ENCODE measurements at places on chromosomes 11 and 22.

DNA sequence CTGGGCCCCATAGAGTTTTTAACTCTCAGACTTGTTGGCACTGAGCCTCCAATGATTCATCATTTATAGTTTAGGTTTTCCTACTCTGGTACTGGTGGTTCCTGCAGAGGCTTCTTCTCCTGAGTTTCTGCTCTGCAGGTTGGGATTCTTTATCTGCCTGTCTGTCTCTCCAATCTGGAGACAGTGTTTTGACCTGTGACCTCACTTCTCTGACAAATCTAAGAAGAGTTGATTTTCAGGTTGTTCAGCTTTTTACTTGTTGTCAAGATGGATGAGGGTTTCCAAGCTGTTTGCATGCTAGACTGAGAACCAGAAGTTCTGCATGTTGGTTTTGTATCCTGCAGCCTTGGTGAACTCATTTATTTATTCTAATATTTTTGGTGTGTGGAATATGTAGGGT is 63.9 kb downstream of the JAM3 start:
- DNase-seq = no peak

DNA sequence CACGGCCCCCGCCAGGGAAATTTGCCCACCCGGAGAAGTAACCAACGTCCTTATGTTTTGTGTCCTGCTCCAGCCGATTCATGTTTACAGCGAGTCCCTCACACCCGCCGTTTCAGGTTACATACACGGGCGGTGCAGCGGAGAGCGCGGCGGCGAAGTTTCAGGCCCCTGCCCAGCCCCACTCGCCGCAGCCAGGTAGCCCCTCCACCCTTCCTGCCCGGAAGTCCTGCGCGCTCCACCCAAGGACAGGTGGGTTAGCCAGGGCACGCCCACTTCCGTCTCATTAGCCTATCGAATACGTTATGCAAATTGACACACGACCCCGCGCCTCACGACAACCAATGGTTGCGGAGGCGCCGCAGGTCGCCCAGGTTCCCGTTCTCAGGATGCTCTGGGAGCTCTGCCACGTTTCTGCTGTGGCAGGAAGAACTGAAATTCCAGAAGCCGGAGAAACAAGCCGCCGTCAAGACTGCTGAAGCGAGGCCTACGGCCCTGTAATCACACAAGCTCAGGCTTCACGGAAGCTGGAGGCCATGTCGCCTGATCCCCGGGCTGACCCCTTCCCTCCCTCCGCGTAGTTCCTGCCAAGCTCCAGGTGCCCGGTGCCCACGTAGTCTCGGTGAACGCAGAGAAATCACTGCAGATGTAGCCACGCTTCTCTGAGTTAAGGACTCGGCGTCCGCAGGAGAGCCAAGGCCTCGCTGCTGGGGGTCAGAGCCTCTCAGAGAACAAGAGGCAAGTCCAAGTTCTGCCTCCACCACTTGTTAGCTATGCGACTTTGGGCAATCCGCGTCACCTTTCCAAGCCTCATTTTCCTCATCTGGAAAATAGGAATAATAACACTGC is 22.4 kb upstream of the MYH9 start:
- DNase-seq = peak; percentile 87

GRCh38 chr11:73980001-73980961 is 2.4 kb downstream of the UCP2 start:
- no peak for DNase-seq

GRCh38 chr11:15525582-15525981 is 410.9 kb downstream of the INSC start:
- DNase-seq = no peak

GRCh38 chr22:29284196-29284595 is 16.1 kb downstream of the EWSR1 start:
- no peak for DNase-seq

DNA sequence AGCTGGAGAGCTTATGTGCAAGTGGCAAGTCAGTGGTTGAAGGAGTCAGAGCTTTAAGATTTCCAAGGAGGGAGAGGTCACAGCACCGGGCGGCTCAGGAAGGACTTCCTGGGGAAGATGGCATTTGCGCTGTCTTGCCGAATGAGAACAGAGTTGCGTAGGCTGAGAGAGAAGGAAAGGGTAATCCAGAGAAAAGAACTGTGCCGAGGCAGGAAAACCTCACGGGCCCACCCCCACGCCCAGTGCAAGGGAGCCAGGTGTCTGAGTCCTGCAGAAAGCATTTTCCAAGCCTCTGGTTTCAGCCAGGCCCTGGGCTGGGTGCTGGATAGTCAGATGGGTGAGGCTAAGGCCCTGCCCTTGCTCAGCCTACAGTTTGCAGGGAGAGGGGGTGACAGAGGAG is 3.2 kb upstream of the AP1B1 start:
- no peak for DNase-seq

- DNase-seq = peak; percentile 54
Measured at GRCh38 chr11:71580057-71581003, 2.3 kb downstream of the KRTAP5-11 start.

All from right hindlimb (tissue), 1 donor.